ENCODE measurements at places on chromosomes 1 and 21.

- no peak for DNase-seq
These were observed 442.5 kb downstream of the NEGR1 start for GRCh38 chr1:71839876-71840275.

GRCh38 chr1:76229279-76230005 is 154.9 kb downstream of the ST6GALNAC3 start:
- DNase-seq, result no peak

DNA sequence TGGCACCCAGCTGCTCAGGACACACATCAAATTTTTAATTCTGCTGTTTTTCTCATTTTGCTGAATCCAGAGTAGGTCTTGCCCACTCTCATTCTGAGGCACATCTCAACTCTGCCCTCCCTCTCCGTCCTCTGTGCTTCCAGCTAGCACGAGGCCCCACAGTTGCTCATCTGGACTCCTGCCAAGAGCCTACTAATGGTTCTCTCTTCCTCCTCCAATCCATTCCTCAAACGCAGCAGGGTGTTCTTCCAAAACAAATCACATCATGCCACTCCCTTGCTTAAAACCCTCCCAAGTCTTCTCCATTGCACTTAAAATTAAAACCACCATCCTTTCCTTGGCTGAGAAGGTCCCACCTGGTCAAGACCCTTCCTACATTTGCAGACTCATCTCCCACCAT is 49.8 kb upstream of the SCAF4 start:
- no peak for DNase-seq

DNA sequence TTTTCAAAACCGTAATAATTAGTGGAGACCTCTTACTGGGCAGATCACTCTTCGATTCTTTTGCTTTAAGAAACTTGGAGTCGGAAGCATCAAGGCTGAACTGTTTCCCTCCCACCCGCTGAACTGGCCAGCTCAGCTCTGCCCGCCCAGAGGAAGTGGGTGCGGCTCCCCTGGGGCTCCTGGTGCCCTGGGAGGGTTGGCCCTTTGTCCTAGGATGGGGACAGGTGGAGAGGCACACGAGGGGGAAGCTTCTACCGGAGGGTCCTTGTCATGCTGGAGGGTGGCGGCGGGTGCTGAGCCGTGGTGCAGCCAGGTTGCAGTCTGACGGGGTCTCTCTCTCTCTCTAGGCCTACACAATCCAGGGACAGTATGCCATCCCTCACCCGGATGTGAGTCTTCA is 64.3 kb upstream of the COL6A1 start:
- DNase-seq, result no peak

- no peak for DNase-seq
These were observed 26.9 kb downstream of the ZYG11B start for GRCh38 chr1:52753169-52753568.

Data from CD4-positive, alpha-beta T cell treated with Interleukin-17A for 4 hours (primary cell).